ENCODE measurements at places on chromosomes 16 and 17.

- DNase-seq: no peak
These were observed 309 bp downstream of the FOXJ1 start for GRCh38 chr17:76140661-76141211.

DNA sequence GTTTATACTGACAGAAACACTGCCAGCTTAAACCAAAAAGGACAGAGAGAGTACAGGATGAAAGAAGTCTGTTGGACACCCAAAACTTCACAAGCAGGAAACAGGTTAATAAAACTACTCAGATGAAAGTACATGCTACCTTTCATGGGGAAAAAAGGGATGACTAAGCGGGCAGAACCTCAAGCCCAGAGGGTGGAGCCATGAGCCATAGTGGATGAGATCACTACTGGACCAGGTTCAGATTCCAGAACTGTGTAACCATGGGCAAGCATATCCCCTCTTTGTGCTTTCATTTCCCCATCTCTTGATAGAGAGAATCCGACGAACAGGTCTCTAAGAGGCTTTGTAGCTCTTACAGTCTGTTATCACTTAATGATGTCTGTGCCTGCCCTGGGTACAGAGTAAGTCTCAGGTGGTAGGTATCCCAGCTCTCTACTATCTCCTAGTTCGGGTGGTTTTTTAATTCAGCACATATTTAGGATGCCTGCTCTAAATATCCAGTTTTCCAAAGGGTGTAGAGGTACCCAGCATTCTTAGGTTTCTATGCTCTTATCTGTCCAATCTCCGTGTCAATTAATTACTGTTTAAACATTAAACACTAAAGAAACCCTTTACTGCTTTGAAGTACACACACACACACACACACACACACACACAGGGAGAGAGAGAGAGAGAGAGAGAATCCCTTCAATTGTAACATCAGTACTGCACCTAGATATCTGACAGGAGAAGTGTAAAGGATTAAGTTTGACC, 206.7 kb downstream of the ZNF423 start:
- DNase-seq: peak; percentile 93

- DNase-seq: no peak
These were observed 113.7 kb upstream of the RBFOX1 start for GRCh38 chr16:7218936-7219335.

GRCh38 chr16:695355-696089, 5.3 kb upstream of the WDR24 start:
- peak; percentile 88 for DNase-seq

DNA sequence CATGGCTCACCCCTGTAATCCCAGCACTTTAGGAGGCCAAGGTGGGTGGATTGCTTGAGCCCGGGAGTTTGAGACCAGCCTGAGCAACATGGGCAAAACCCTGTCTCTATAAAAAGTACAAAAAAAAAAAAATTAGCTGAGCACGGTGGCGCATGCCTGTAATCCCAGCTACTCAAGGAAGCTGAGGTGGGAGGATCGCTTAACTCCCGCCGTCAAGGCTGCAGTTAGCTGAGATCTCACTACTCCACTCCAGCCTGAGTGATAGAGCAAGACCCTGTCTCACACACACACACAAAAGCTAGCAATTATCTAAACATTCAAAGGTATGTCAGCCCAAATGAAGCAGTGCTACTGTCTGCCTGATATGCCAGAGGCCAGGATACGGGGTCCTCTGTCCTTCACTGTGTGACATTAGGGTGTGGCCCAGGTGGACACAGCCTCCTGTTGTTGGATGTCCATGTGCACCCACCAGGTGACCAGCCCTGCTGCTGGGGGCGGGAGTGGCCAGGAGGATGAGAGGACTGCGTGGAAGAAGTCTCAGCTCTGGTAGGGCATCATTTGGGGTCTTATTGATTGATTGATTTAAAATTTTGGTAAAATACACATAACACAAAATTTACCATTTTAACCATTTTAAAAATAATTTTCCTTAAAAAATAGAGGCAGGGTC, 3.9 kb downstream of the NLRC3 start:
- DNase-seq: no peak

- peak; percentile 65 for DNase-seq
These were observed 3.8 kb upstream of the TLCD2 start for GRCh38 chr17:1713878-1714426.

- DNase-seq: no peak
These were observed 64.8 kb upstream of the C17orf78 start for GRCh38 chr17:37310940-37311339.

- no peak for DNase-seq
These were observed 18.8 kb upstream of the MMD start for GRCh38 chr17:55440391-55440790.

DNA sequence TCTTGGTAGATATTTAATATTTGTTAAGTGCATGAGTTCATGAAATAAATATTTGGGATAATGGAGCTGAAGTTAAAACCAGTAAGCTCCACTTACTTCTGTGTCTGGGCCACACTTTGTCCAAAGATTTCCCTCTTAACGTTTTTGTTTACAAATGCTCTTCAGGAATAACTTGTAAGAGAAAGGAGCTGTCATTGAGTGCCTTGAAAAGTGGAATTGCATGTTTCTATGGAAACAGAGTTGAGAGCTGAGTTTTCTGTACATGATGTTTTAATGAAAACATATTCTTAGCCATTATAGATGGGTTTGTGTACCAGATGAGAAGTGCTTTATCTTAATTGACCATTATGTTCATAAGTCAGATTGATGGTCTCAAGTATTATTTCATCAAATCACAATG, 1045.4 kb upstream of the EEF2KMT start:
- no peak for DNase-seq

GRCh38 chr17:1462164-1463112, 6.4 kb upstream of the CRK start:
- DNase-seq: no peak

- DNase-seq: no peak
These were observed 22.5 kb upstream of the DYNLL2 start for GRCh38 chr17:58060596-58061191.

- DNase-seq: no peak
These were observed 93.0 kb downstream of the UTP18 start for GRCh38 chr17:51353296-51353695.

DNA sequence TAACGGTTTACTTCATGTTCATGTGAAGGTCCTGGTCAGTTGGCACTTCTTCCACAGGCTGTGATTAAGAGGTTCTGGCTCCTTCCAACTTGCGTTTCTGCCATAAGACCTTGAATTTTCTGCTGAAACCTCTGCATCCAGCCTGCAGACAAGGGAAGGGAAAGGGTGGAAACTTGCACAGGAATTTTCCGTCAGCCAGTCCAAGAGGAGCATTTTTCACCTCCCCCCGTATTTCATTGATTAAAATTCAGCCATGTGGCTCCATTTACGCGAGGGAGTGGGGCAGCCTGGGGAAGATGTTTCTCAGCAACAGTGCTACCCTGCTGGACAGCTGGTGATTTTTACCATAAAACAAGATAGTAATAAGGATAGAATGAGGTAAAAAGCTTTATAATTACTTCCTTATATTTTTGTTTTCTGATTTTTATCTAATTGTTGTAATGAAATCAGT, 101.5 kb upstream of the SMIM36 start:
- DNase-seq: no peak

DNA sequence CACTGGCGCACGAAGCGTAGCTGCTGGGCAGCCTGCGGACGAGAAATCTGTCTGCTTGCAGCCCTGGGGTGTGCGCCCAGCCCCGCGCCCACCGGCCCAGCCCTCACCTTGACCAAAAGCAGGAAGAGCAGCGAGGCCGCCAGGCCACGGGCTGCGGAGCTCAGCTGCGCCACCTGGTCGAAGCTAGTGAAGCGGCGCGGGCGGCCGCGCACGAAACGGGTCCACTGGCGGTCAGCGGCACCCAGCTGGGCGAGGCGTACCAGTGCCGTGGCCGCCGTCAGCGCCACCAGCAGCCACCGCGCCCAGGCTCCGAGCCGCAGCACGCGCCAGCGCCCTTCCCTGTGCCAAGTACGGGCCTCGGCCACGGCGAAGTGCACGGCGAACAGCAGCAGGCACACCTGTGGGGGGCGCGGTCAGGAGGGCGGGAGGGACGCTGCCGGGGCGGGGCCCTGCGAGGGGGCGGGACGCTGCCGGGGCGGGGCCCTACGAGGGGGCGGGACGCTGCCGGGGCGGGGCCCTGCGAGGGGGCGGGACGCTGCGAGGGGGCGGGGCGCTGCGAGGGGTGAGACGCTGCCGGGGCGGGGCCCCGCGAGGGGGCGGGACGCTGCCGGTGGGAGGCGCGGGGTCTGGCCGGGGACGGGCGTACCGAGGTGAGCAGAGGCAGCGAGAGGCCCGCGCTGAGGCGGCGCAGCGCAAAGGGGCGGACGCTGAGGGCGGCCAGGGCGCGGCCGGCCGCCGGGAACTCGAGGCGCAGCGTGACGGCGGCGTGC, 43.2 kb downstream of the TSC2 start:
- peak; percentile 83 for DNase-seq

GRCh38 chr16:50706250-50706649, 12.8 kb downstream of the NOD2 start:
- no peak for DNase-seq

DNA sequence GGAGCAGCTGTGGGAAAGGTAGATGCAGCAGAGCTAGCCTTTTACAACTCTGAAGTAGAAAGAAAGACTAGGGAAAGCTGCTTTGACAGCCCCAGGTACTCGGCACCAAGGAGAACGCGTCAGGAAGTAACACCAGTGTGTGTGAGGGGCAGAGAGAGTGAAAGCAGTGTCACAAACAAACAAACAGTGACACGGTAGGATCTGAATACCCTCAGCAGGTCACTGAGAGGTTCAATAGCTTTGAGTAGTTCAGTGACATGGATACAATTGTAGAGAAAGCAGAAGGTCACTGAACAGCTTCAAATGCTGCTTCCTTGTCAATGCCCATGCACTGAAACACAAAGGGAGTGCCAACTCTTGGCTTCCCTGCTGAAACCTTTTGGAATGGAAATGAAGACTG, 150.3 kb upstream of the C17orf78 start:
- DNase-seq: no peak

GRCh38 chr17:40560592-40561293, 4.5 kb downstream of the CCR7 start:
- peak; percentile 93 for DNase-seq

- no peak for DNase-seq
These were observed 225.6 kb downstream of the TANC2 start for GRCh38 chr17:63191610-63192009.

GRCh38 chr17:76566613-76566943, 19.1 kb downstream of the ST6GALNAC2 start:
- DNase-seq: no peak

- DNase-seq: no peak
These were observed 6.6 kb downstream of the PTX4 start for GRCh38 chr16:1481906-1482835.

DNA sequence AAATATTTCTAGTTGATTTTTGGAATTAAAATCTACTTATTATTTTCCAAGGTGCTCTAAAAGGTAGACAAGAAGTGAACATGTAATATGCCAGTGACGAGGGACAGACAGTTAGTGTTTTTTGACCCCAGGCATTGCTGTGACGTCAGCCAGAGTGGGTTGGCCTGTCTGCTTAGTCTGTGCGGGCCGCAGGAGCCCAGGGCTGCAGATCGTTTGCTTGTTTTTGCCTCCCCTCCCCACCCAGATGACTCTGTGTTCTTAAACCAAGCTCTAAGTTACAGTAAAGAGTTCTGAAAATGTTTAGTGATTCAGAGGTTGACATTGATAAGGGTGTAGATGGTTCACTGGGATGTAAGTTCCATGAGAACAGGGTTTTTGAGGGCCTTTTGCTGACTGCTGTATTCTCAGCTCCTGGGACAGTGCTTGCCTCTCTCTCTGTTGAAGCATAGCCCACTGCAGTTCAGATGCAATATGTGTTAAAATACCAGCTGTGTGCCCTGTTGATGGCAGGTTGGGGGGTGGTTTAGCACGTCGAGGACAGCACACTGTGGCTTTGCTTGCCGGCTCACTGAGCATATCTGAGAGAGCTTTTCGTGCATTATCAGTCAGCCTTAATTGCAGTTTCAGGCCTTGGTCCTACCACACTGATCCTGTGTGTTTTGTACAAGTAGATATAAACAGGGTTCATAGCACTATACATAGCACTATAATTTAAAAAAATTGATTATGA, 64.8 kb downstream of the SEC14L1 start:
- no peak for DNase-seq

- no peak for DNase-seq
These were observed 120.7 kb downstream of the CDH8 start for GRCh38 chr16:61915569-61915968.

- DNase-seq: peak; percentile 35
These were observed 78.5 kb downstream of the MRC2 start for GRCh38 chr17:62705778-62706597.

- no peak for DNase-seq
These were observed 88.1 kb upstream of the ASIC2 start for GRCh38 chr17:33381201-33381600.

DNA sequence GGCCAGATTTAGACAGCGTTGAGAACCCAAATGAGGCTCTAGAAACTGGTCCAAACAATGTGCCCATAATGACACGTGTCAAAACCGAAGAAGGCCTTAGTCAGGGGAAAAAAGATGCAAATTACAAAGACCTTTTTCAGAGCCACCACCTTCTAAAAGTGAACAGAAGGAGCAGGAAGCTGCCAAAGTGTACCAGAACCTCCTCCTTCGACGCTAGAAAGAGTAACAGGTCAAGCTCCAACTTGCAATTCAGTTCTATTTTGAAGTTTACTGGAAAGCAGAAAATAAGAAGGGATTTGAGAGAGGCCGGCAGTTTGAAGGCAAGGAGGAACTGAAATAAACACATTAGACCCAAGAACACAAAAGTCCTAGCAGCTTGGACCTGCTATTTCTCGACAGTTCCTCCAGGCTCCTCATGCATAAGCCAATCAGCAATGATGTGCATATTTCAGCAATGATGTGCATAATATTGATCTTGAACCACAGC, 61.8 kb downstream of the XYLT1 start:
- no peak for DNase-seq

GRCh38 chr17:48014595-48015111, 22.9 kb downstream of the COPZ2 start:
- DNase-seq: no peak

DNA sequence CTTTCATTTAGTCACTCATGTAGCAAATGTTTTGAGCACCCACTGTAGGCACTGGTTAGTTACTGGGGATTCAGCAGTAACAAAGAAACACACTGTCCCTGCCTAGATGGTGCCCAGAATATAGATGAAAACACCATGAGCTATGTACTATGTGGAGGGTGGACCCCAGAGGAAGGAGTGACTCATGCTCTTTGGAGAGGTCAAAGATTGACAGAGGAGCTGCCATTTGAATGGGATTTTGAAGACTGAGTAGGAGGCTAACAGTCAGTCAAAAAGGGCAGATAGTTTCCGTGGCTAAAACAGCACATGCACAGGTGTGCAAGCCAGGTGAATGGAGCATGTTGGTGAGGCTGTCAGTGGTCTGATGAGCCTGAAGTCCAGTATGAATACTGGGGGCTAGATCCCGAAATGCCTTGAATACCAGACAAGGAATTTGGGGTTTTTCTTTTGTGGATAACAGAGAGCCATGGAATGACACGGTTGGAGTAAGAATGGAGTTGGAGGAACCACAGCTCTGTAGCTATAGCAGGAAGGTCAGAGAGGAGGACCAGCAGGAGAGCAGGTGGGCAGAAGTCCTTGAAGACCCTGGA, 6.1 kb downstream of the IL21R start:
- peak; percentile 56 for DNase-seq
